ENCODE measurements at places on chromosomes 7 and 10.

DNA sequence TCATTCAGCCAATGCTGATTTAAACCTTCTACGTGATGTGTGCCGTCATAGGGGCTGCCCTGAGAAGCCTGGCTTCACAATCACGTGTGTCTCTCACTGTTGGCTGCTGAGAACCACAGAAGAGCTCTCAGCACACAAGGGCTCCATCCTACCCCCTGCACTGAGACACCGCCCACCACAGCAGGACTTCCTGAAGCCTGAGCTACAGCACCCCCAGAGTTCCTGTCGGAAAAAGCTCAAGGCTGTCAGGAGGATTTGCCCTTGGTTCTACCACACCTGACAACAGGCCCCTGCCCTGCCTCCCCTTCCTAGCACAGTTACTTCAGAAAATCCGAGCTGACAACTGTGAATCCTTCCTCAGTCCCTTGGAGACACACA, 191.9 kb downstream of the MAD1L1 start:
- no peak overlapping the region for H3K27ac ChIP-seq
- no peak for DNase-seq
- H3K27me3 ChIP-seq = no peaks in the 10 kb centered on the region
- peaks cover 4% of the 10 kb centered on the region for H3K36me3 ChIP-seq
- no peak overlapping the region for H3K4me3 ChIP-seq
- H3K4me1 ChIP-seq = no peaks in the 10 kb centered on the region

DNA sequence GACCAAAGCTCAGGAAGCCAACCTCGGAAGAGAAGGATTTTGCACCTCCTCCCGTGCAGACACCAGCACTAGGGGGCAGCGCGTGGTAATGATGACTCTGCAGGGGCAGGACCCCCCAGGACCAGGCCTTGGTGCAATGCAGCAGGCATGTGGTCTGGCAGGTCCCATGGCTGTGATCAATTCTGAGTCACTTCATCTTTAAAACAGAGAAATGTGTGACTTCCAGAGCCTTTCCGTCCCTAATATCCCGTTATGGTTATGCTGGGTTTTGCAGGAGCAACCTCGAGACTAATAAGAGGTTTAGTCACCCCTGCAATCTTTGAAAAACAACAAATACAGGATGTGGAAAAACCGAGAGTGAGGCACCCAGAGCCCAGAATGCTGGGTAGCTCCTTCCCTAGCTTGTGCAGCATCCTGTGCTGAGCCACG, 30.2 kb upstream of the GJD4 start:
- no peak overlapping the region for H3K4me3 ChIP-seq
- no peak overlapping the region for H3K27ac ChIP-seq
- no peaks in the 10 kb centered on the region for H3K4me1 ChIP-seq
- DNase-seq = no peak

DNA sequence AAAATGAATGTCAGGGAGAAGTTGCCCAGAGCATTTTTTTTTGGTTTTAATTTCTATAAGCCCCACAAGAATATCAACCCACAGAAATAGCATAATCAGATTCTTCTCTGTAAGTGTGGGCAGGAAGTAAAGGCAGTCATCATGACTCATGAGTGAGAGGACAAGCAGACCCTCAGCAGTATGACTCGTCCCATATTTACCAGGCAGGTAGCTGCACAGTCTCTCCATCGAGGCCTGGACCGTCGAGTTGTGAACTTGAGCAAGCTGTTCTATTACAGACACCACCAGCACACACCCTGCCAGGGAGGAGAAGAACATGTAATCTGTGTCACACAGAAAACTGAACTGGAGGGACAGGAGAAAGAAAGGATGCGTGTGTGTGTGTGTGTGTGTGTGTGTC, 37.8 kb downstream of the AOAH start:
- H3K36me3 ChIP-seq = no peaks in the 10 kb centered on the region
- no peak overlapping the region for H3K4me3 ChIP-seq
- H3K27ac ChIP-seq = peak overlapping the region; percentile 7
- peak; percentile 28 for DNase-seq
- peaks cover 18% of the 10 kb centered on the region for H3K4me1 ChIP-seq

GRCh38 chr10:77348082-77348481, 289.5 kb downstream of the KCNMA1 start:
- no peak overlapping the region for H3K27ac ChIP-seq
- H3K36me3 ChIP-seq = no peaks in the 10 kb centered on the region
- no peak for DNase-seq
- peaks cover 21% of the 10 kb centered on the region for H3K4me1 ChIP-seq
- H3K4me3 ChIP-seq = no peak overlapping the region

DNA sequence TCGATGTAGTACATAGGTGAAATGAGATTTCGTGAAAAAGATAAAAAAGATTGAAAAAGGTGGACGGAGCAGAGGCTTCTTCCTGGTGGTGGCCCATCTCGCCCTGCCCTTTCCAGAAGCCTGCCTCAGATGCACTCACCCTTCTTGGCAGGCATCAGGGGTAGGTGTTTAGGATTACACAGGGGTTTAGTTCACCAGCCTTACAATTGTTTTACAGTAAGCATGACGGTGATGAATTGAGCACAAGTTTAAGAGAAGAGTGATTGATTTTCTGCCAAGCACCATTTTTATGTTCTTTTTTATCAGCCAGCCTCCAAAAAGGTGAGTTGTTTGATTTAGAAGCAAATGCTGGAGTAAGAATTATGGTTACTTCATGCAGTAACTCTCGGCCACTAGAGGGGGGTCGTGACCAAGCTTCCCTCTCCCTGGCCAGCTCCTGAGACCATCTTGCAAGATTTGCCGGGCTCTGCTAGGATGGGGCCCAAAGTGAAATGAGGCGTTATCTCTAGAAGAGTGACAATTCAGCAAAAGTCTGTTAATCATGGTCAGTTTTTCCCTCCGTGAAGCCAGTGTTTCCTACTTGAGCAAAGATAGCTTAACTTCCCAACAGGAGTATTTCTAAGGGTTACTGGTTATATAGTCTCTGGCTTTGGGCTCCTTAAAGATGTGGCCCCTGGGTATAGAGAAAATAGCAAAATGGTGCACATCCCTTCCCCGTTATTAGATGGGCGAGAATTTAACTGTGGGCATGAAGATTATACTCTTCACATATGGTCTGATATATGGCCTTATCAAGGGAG, 228.8 kb downstream of the BMPER start:
- no peak overlapping the region for H3K27ac ChIP-seq
- peak; percentile 85 for DNase-seq
- H3K4me1 ChIP-seq = no peaks in the 10 kb centered on the region
- H3K4me3 ChIP-seq = no peak overlapping the region

DNA sequence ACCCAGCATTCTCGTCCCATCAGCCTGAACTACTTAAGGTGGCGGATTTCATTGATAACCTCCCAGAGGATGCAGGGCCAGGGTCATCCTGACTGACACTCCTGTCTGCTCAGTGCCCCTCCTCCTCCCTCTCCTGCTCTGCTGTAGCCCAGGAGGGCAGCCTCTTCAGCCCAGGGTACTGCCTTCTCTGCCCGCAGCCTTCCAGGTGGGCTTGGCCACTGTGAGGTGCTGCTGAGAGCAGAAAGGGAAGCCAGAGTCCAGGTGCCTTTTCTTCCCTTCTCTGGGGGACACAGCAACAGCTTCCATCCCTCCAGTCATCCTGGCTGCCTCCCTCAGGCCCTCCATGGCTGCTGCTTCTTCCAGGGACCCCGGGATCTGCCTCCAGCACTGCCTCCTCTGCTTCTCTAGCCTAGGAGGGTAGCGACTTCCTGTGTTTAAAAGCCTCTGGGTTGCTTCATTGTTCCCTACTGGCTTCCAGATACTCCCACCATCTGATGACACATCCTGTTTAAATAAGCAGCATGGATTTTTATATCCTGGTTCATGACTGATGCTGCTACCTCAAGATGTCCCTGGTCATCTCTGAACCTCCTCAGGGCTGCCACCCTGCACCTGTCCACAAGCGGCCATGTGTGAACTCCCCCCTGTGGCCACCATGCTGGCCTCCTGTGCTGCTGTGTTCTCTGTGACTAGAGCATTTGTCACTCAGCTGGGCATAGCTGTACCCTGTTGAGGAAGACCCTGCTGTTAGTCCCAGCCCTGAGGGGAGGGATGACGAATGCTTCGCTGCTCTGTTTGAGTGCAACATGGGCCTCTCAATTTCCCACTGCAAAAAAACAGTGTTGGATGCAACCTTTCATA, 55.8 kb downstream of the AKR1C4 start:
- H3K4me1 ChIP-seq = peaks cover 13% of the 10 kb centered on the region
- peak; percentile 24 for DNase-seq
- peak overlapping the region; percentile 95 for H3K27ac ChIP-seq
- no peaks in the 10 kb centered on the region for H3K27me3 ChIP-seq
- H3K36me3 ChIP-seq = peaks cover 5% of the 10 kb centered on the region
- no peak overlapping the region for H3K4me3 ChIP-seq

Data from Calu3 (cell line).